Epithelial cell of esophagus (primary cell): ENCODE measurements at places on chromosomes 7 and 10.
A peak's percentile ranks its signal among the peaks of the same experiment; 100 is the strongest.

GRCh38 chr7:28180364-28181147 lies at the start of gene JAZF1:
Gene JAZF1, minus strand, starts transcription at chr7:28180795.
- DNase-seq, result peak; percentile 23

GRCh38 chr7:901388-902154 lies 25.2 kb downstream of the GET4 start:
- peak; percentile 81 for DNase-seq

GRCh38 chr7:106480616-106481031 lies 180.3 kb downstream of the CCDC71L start:
- no peak for DNase-seq

GRCh38 chr7:12490107-12490688 lies 80.3 kb upstream of the SCIN start:
- peak; percentile 40 for DNase-seq

- peak; percentile 26 for DNase-seq
These were observed 42.7 kb downstream of the SPDYE5 start for GRCh38 chr7:75534727-75535307.
